Stimulated activated CD4-positive, alpha-beta T cell treated with anti-CD3 and anti-CD28 coated beads, Interleukin-2, amount 100 ng/mL, for 48 hours (primary cell): ENCODE measurements at places on chromosomes 4 and X.

GRCh38 chr4:119728185-119728584, 99.6 kb upstream of the PDE5A start:
- no peak for DNase-seq

DNA sequence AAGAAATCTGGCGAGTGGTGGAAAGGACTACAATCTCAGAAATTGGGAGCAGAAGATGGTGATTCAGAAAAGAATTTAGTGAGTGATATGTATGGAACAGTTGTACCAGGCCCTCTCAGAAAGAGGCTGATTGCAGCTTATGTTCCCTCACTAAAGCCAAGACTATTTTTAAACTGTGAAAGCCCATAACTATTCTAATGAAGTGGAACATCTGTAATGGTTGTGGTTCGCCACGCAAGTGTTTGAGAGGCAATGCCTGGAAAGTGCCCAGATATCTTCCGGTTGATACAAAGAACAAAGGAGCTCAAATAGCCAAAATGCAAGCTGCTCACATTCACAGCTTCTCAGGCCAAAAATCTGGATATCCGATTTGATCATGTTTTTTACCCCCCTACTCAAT, 1250.7 kb downstream of the RAPGEF2 start:
- no peak for DNase-seq

DNA sequence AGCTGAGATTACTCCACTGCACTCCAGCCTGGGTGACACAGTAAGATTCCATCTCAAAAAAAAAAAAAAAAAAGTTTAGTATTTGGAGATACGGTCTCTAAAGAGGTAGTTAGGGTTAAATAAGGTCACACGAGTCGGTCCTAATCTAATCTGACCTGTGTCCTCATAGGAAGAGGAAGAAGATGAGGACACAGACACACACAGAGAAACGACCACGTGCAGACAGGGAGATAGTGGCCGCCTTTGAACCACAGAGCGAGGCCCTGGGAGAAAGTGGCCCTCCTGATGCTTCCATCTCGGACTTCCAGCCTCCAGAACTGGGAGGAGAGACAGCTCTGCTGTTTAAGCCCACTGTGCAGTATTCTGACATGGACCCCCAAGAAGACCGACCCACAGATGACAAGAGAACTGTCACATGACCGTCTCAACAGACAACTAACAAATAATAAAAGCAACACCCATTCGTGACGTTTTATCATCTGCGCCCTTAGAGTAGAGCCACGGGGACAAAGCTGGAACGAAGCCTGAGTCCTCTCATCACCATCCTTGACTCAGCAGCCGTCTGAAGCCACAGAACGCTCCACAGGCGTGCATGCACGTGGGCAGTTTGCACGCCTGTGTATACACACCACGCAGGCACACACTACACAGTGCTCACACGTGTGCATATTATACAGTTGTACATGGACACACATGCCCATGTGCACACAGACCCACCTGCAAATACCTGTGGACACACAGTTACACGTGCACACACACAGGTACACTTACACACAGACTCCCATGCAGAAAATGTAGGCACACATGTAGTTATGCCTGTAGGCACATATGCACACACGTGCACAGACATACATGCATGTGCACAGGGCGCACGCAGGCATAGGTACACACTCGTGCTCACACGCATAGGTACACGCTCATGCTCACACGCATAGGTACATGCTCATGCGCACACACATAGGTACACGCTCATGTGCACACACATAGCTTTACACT, 51.7 kb downstream of the FAM53A start:
- no peak for DNase-seq

- DNase-seq: no peak
Measured at GRCh38 chr4:163245044-163245728, 78.5 kb upstream of the NAF1 start.

DNA sequence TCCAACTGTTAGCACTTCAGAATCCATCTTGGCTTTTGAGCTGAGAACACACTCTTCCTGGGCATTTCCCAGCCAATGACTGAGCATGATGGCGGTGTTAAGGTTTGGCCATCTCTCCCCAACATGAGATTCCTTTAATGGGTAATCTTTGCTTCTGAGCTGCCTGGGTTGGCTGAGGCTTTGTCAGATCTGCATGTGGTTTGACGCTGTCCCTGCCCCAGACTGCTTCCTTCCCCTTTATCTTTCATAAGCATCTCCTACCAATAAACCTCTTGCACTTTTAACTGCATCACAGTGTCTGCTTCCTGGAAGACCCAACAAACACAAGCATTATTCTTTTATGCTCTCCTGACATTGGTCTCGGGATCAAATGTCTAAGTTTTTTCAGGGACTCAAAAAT, 31.5 kb upstream of the DIPK2B start:
- no peak for DNase-seq

GRCh38 chrX:136863826-136864225, 16.7 kb downstream of the RBMX start:
- DNase-seq: no peak

GRCh38 chrX:100928660-100929613, at the start of gene XKRX:
Gene XKRX (minus strand): TSS chrX:100928917. CDS start chrX:100928304, 613 bp downstream.
- no peak for DNase-seq

GRCh38 chrX:85111347-85111746, 107.7 kb downstream of the APOOL start:
- no peak for DNase-seq

DNA sequence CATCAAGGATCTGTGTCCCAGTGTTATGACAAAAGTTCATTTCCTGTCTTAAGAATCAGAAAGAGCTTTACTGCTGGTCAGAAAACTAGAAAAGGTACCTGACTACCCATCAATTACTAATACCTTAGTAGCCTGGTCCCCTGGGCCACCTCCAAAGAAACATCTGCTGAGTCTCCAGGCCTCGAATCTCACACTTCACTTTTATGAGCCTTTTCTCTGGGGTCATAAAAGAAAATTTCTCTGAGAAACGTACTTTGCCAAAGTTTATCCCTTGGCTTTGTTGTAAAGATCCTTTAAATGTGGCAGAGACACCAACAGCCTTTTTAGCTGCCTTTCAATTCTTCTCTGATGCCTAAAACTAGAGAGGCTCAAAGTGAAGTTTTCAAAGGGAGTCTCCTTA, 17.8 kb downstream of the GUCY1A1 start:
- DNase-seq: no peak

DNA sequence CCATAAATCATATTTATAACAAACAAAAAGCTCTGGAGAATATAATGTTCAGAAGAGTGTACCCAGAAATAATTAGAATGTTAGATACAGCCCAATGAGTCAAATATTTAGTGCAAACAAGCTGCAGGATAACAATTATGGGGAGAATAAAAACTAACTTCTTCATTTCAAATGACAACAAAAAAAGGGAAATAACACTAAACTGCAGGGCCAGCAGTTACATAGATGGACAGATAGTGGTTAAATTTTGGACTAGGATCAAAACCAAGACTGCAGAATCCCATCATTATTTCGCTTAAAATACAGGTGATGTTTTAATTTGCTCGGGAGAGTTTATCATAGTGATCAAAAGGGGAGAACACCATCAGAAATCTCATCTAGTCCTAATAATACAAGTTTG, 617 bp upstream of the GPR34 start:
- DNase-seq: no peak

GRCh38 chr4:172776203-172776861, 392.3 kb upstream of the GALNT7 start:
- no peak for DNase-seq

- no peak for DNase-seq
Measured at GRCh38 chrX:149916745-149917392, 12.5 kb upstream of the HSFX4 start.

GRCh38 chrX:105314458-105314857, 94.0 kb upstream of the TEX13A start:
- no peak for DNase-seq

DNA sequence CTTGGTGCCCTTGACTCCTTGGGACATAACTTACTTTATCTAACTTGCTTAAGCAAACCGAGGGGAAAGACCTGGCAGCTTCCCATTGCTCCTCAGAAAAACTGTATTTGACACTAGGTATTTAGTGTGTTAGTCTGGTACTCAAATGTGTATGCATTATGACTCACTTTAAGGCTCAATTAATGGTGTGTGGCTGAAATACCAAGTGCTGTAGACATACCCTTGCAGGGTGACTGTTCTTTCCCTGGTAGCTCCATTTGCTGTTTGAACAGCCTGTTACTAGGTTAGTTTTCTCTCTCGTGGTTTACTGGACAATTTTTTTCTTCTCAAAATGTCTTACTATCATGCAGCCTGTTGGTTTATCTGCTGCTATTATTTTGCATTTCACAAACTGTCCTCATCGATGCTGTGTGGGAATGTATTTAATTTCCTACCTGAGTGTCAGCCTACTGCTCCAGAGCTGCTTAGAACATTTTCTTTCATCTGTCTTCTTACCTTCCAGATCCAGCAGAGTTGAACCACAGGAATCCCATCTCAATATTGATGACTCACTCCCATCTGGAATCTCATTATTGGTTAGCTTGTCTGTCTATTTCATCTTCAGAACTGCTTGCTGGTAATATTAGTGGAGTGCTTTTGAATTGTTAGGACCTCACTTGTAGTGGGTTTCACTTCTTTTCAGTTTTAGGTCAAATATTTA, 158.0 kb upstream of the FAT1 start:
- DNase-seq: no peak

DNA sequence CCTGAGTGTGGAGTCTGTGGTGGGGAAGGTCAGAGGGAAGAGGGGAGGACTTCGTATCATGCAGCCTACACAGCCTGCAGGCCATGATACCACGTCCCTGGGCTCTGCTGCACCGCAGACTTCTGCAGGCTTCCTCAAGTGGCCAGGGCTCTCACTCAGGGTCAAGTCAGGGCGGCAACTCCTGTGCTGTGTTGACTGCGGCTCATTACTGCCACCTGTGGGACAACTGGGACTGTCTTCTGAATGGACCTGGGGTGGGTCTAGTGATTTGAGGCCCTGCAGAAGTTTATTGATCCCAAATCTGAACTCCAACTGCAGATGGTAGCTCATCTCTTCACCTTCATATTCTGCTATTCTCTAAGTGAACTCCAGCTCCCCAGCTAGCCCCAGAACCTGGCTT, 167.1 kb downstream of the NSUN7 start:
- DNase-seq: peak; percentile 54

DNA sequence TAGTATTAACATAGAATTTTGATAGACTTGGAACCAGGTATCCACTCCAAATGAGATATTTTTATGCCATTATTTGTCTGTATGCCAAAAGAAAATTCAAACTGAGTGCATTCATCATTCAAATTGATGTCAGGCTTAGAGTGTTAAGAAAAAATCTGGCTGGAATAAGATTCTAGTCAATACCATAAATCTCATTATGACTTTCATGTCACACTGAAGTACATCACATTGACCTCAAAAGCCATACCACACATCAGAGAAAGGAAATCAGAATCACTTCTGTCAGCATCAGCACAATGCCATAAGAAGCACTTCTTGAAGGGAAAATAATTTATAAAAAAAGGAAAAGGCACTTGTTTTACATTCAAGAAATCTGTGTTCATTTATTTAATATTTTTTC, 119.0 kb upstream of the BMP3 start:
- no peak for DNase-seq

GRCh38 chrX:65528293-65528692, 6.3 kb downstream of the LAS1L start:
- DNase-seq: no peak

DNA sequence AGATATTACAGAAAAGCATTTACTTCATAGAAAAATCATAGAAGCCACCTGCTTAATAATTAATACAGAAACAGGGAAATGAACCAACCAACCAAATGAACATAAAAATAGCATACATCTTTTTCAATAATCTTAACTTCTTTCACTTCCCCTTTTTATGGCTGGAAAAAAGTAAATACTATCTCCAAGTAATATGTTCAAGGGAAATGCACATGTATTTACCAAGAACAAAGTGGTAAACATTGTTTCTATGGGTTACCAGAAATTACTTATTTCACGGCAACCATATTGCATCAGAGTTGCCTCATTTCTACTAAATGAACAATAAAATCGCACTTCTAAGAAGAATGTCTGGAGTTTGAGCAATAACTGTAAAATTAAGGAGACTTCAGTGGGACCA, 321.3 kb downstream of the TMA16 start:
- no peak for DNase-seq

DNA sequence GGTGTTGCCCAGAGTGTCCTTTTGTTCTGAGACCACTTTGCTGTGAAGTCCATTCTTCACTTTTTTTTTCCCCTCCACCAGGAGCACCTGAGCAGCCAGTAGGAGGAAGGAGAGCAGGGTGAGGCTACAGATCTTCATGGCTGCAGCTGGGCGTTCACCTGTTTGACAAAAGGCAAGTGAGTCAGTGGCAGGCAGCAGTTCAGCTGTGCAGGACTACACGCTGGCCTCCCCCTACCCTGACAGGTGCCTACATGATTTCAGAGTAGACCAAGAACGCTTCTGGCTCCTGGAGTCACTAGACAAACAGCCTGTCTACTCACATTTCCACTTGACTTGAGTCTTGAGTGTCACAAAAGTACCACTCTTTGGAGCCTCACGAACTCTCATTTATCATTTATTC, 2.0 kb downstream of the FGFBP1 start:
- DNase-seq: no peak

- DNase-seq: no peak
Measured at GRCh38 chrX:132815643-132816042, 142.8 kb downstream of the HS6ST2 start.

GRCh38 chrX:153599192-153600031, 473 bp upstream of the CCNQ start:
- peak; percentile 74 for DNase-seq

GRCh38 chrX:13272426-13272825, 47.4 kb downstream of the ATXN3L start:
- DNase-seq: no peak

- no peak for DNase-seq
Measured at GRCh38 chr4:155265113-155265512, 56.7 kb downstream of the NPY2R start.

DNA sequence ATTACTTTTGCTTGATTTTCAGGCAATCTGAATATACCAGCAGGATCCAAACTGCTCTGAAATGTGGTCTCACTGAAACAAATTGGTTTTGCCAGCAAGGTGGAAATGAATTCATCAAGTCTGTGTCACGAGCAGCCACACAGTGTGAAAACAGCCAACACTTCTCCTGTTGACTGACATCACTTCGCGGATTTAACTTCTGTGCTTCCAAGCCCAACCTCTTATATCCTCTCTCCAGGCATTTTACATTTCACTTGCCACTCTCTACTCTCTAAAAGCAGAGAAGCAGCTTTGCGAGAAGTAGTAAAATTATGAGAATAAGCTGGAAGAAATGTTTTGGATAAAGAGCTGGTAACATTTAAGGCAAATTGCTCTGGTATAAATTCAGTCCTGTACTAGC, 106.1 kb upstream of the FRG1 start:
- no peak for DNase-seq
